ENCODE measurements at places on chromosomes 6 and 20.
A peak's percentile ranks its signal among the peaks of the same experiment; 100 is the strongest.

GRCh38 chr6:161256407-161256806, 17.5 kb downstream of the AGPAT4 start:
- DNase-seq = no peak

DNA sequence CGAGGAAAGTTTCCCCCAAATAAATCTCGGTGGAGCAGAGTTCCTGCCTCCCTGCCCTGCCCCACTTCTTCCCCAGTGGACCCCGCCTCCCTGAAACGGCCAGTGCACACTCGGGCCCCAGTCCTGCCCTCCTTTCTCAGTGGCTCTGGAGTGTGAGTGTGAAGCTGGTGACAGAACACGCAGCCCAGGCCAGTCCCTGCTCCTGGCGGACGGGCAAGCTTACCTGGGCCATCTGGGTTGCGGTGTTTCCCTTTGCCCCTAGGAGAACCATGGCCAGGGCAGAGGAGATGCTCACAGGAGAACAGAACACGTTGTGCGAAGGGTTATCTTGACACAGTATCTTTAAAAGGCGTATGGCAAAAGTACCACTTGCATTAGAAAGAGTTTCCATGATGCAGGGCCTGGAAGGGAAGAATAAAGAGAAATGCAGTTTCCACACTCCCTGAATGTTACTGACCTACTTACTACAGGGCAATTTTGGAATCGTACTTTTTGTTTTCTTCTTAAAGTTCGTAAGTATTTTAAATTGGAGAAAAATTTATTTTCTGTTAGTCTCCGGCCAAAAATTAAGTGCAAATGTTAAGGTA, 2.8 kb downstream of the SERPINB9 start:
- no peak for DNase-seq

DNA sequence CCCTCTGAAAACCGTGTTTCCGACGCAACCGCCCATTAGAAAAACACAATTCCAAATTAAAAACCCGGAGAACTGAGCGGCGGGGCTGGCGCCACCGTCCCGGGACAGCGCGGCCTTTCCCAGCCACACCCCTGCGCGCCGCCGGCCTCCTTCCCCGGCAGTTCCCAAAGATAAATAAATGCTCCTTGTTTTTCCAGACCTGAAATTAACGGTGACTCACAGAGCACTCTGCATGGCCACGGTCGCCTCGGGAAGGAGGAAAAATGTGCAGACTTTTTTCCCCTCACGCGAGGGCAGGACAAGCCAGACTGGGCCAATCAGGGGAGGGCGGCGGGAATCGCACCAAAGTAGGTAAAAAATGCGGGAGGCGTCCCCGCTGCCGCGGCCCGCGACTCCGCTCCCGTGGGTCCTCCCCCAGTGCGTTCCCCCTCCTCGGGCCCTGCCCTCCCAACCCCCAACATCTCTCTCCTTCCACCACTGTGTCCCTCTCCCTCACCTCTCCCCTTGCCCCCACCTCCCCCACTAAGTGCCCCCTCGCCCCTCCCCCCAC, 828 bp upstream of the DSTN start:
- DNase-seq = peak; percentile 83

- DNase-seq = no peak
These were observed 596.1 kb downstream of the HTR1B start for GRCh38 chr6:76867182-76867581.

- DNase-seq = no peak
These were observed 95.6 kb downstream of the KIF16B start for GRCh38 chr20:16477632-16478031.

DNA sequence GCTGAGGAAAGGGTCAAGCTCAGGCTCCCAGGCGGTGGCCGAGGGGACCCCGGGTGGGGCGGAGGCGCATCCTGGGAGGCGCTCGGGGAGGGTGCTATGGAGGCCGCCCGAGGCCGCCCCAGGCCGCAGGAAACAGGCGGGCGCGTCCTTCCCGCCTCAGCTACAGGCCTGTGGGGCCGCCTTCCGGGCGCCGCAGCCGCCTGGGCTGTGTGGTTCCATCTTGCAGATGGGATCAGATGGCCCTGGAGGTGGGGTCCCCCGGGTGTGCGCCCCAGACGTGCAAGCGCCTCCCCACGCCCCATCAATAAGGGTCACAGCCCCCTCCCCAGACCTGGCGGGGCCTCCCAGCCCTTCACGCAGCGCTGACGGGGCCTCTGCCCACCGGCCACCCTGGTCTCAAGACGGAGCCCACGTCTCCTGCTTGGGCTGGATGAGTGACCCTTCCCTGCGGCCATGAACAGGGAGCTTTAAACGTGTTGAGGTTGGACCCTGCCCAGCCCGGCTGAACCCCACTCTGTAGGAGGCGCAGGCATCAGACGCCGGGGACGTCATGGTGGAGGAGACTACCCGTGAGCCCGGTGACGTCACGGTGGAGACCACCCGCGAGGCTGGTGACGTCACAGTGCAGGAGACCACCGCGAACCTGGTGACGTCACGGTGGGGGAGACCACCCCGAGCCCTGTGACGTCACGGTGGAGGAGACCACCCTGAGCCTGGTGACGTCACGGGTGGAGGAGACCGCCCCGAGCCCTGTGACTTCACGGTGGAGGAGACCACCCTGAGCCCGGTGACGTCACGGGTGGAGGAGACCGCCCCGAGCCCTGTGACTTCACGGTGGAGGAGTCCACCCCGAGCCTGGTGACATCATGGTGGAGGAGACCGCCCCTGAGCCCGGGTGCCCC, 267.0 kb downstream of the DLL1 start:
- DNase-seq = peak; percentile 60

DNA sequence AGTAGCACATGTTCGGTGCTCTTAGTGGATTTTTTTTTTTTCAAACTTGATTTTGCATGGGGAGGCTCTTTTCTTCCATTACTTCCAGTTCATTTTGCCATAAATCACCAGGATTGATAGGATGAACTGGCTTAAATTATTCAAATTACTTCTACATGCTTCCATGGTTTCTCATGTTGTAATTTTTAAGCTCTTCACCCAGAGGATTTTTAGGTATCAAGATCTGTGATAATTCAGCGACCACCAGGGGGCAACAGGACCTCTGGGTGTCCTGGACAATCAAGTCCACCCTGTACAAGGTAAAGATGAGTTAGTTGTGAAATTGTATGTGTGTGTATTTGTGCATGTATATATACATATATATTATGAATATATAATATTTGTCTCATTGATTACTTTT, 4.2 kb upstream of the EPHA7 start:
- DNase-seq = no peak

DNA sequence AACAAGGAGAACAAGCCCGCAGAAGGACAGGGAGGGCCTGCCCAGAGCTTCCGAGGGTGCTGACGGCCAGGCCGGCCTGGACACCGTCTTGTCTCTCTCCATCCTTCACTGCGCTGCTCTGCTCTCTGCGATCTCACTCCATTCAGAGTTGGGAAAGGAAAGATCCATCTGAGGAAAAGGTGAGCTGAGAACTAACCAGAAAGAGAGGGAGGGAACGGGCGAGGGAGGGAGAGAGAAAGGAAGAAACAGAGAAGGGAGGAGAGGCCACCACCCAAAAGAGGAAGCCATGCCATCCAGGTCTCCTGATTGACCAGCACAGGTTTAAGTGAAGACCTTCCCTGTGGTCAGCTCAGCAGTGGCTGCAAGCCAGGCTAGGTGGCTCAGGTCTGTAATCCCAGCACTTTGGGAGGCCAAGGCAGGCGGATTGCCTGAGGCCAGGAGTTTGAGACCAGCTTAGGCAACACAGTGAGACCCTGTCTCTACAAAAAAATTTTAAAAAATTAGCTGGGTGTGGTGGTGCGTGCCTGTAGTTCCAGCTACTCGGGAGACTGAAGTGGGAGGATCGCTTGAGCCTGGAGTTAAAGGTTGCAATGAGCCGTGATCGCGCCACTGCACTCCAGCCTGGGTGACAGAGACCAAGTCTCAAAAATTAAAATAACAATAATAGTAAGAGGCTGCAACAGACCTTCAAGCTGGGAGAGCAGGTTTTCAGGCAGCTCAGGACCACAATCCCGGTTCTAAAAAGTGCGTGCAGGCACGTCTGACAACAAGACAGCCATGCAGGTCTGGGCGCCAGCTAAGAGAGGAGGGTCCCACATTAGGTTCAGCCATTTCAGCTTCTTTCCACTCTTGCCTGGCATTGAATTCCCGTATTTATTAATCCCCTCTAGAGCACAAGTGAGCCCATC, 34.2 kb upstream of the DLGAP4 start:
- no peak for DNase-seq

DNA sequence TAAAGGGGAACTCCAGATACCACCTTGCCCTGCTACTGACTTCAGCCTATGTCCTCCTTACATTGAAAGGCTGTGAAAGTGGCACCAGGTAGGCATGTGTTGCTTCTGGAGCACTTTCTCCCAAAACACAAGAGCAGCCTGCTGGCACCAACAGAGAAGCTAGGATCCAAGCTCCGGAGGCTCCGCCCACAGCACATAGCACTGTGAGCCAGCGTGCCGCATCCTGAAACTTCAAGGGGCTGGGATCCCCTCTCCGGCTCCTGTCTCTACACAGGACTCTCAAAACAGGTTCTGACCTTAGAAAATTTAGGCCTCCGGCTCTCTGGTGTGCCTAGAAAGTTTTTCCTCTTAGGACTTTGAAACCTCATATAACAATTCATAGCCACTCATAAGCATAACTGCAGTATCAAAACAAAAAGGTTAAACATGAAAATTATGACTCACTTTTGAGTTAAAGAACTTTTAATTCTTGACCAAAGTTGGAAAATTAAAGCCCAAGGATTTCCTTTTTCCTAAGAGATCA, 41.1 kb downstream of the EZR start:
- no peak for DNase-seq

- DNase-seq = no peak
These were observed 417.5 kb downstream of the EYS start for GRCh38 chr6:65289491-65289890.

- DNase-seq = peak; percentile 70
These were observed 8.2 kb downstream of the NPEPL1 start for GRCh38 chr20:58700823-58701222.

- DNase-seq = no peak
These were observed 31.8 kb downstream of the HFE start for GRCh38 chr6:26118999-26119398.

All from left forelimb (tissue), 1 donor.